ENCODE measurements at places on chromosomes 4 and X.

GRCh38 chr4:6177587-6178197 is 22.7 kb downstream of the JAKMIP1 start:
- peak; percentile 55 for DNase-seq

DNA sequence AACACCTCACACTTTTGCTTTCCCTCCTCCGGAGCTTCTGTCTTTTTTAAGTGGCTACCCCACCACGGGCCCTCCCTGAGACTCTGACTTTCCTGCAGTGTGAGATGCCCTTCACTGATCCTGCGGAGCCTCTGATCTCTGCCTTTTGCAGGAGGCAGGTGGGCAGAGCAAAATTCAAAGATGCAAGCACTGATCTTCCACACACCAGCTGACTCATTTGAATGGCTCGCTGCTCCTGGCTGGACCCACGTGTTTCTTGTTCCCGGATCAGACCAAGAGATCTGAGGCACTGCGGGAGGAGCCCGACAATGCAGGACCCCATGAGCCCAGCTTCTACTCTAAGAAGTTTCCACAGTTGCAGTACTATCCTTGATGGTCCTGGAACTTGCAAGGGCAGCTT is 1607.9 kb upstream of the TENM3 start:
- DNase-seq: no peak

- DNase-seq: no peak
Measured at GRCh38 chr4:47312170-47312569, 151.3 kb downstream of the COMMD8 start.

DNA sequence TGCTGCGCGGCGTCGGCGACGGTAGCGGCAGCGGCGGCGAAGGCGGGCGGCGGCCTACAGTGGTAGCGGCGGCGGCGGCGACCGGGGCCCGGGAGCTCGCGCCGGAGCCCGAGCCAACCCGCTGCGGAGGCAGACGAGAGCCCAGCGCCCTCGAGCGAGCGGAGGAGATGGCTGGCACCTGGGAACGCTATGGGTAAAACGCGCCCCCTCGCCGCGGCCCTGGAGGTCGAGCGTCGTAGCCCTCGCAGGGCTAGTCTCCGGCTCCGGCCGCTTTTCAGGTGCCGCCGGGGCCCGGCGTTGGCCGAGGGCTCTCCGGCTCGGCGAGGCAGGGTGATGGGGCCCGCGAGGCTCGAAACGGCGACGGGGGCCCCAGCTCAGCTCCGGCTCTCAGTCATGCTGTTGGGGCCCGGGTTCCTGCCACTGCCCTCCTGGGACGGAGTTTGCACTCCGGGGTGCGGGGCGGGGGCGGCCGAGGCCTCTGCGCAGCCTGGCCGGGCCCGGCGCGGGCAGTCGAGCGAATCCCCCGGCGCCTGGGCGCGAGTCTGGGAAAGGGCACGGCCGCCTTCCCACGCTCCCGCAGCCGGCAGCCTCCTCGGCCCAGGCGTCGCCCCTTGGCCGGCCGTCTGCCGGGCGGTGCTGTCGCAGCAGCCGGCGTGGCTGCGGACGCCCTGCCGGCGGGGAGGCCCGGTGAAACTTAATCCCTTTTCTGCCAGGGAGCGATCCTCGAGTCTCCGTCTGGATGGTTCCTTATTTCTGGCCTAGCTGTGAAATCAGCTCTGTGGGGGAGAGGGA is 768 bp downstream of the MID2 start:
- peak; percentile 42 for DNase-seq

DNA sequence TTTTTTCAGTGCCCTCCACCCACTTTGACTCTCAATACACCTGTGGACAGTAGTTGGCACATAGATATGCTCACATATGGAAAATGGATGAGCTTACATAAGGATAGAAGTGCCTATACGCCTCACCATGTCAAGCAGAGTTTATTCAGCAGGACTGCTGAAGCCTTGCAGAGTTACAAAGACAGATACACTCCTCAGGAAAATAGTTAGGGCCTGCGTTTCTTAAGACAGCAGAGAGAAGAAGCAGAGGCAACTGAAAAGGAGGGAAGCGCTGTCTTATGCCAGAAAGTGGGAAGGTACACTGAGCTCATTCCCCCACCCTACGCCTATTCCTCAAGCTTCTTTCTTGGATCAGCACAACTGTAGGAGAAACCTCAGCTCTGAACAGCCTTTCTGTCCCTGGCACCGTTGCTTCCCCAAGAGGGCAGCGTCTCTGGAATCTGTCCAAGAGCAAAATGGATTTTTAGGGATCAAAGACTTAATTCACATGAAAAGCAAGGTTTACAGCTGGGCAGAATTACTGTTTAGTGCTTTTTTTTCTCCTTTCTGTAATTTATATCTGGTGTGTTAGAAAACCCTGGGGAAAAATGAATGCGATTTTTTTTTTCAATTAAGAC is 37.3 kb upstream of the MBTPS2 start:
- DNase-seq: no peak

All from CD8-positive, alpha-beta memory T cell (primary cell).